ENCODE measurements at places on chromosomes 1 and 21. TPM values are rescaled to one million over a fixed set of nuclear protein-coding genes. Genes with fewer than 3 reads are reported as not detected.

Gene VASH2
- 4.8 TPM for total RNA-seq

Gene CD53
- total RNA-seq = 59.2 TPM

DNA sequence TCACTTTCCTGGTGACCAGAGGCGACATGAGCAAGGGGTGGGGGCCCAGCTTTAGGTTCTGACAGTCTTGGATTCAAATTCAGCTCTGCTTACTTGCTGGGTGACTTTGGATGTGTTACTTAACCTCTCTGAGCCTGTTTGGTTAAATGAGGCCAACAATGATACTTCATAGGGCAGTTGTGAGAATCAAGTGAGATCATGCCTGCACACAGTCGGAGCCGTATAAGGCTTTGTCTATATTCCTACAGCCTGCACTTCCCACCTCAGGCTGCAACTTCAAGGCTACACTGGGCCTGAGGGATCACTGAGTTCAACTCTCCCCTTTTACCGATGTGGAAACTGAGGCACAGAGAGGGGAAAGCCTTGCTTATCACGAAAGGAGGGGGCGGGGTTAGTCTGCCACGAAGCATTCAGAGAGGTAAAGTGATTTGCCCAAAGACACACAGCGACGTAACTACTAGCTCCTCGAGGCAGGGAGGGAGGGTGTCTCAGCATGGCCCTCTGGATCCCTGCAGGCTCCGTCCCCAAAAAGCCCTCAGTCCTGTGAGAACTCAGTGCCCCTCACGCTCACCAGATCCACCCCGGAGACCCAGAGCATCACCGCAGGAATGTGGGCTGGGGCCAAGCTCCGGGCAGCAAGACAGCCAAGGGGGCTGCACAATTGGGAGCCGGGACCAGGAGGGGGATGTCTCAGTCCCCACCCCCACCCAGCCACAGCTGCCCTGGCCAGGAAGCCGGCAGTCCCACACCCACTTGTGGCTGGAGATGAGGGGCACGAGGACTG, 25.0 kb downstream of the SDC3 start:
- no peak for DNase-seq

Gene MARCKSL1
- 43.9 TPM for total RNA-seq

GRCh38 chr1:153532181-153532580, 3.6 kb downstream of the S100A6 start:
- DNase-seq = peak; percentile 12

Gene BEST4
- total RNA-seq = 0.37 TPM

GRCh38 chr1:193538680-193539079, 352.3 kb upstream of the B3GALT2 start:
- no peak for DNase-seq

Gene MAN1C1
- 15.0 TPM for total RNA-seq
